ENCODE measurements at places on chromosomes 3 and 15.

DNA sequence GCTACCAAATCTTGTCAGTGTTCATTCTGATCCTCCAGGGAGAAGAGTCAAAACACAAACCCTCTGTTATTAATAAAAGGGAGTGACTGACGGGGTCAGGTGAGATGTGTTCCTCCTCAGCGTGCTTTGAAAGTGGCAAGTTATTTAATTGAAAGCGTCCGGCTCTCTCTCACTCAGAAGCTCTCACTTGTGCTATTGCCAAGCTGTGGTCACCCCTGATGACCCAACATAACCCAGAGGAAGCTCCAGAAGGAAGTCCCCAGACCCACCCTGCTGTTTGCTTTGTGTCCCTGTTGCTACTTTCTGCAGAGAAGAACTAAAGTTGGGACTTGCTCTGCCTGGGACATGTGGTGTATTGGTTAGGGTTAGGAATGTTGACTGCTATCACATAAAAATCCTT lies 235.6 kb downstream of the EDEM1 start:
- DNase-seq, result no peak

GRCh38 chr3:170171563-170171962 lies 10.0 kb downstream of the PHC3 start:
- DNase-seq, result no peak

DNA sequence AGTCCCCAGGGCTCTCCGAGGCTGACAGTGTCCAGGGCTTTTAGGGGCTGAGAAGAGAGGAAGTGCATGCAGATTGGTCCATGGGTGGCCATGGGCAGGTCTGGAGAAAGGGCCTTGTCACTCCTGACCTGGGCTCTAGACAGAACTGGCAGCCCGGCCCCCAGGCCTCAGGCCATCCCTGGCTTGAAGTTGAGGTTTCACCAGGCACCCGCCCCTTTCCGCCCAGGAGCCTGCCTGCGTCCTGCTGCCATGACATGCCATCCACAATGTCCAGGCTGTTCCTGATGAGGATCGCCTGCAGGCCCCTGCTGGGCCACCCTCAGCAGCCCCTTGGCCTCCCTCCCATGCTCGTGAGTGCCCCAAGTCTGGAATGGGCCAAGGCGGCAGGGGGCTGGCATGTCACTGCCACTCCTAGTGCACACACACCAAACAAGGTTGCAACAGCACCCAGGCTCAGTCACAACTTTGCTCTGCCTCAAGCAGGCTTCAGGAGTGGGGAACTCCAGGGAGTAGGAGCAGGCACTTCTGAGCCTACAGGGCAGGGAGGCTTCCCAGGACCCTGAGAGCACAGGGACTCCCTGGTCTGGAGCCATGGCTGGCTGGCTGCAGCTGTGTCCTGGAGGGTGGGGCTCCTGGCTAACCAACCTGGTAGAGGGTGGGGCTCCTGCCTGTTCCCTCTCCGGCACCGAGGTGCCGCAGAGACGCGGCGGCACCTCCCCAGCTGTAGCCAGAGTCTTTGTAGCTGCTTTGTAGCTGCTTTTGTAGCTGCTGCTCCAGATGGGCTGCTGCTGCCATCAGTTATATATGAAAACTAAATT lies 1457.1 kb upstream of the GBE1 start:
- no peak for DNase-seq

DNA sequence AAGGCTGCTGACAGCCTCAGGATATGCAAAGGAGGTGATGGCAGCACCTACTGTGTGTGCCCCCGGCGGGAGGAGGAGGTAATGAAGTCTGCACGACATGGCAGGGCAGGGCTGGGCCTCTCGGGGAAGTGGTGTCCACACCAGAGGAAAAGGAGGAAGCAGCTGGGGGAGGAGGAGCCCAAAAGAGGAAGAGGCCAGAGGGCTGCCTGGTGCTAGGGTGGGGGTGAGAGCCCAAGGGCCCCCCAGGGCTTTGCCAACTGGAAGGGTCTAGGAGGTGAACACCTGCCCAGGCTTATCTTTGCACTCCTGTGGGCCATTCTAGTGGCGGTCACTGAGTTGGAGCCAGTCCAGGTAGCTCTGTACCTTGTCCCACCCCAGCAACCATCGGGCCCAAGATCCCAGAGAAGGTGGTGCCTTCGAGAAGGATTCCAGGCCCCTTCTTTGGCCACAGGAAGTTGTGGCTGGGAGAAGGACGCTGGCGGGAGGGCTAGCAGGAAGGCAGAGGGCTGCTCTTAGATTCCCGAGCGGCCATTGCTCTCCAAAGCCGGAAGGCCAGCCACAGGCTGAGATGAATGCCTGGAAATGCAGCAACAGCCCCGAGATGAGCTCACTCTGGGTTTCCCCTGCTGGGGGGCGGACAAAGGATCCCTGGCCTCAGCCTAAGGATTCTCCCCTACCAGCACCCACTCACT lies 7.0 kb downstream of the GNAI2 start:
- no peak for DNase-seq

GRCh38 chr15:73822998-73823397 lies 50.4 kb upstream of the TBC1D21 start:
- no peak for DNase-seq

- DNase-seq, result no peak
Observed at GRCh38 chr15:77021803-77022381, 27.0 kb downstream of the PSTPIP1 start.

DNA sequence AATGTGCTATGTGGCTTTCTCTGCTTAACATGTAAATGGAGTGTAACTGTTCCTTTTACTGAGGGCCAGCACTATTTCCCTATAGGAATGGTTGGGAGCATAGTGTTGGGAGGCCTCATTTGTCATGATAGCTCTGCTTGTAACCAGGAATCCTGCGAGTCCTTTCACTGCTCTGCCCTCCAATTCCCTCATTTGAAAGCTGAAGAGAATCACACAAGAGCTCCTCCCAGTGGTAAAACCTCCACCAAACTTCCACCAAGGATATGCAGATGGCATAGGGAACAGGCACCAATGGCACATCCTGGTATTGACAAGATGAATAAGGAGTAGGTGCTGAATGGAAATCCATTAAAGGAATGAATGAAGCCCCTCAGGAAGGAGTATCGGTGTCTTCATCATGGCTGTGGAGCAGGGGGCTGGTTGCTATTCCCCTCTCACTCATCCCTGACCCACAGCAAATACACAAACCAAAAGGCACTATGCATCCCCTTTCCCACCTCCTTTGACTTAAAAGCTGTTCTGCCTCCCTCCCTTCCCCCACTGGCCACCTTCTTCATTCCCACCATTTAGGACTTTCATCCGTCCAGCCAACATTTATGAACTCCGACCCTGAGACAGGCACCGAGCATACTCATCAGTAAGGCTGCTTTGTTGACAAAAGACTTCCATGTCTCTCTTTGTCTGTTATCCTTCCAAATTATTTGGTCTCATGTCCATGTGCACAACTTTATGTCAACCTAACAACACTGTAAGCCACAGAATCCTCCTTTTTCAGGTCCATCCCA lies 560.8 kb downstream of the FOXP1 start:
- DNase-seq, result no peak

DNA sequence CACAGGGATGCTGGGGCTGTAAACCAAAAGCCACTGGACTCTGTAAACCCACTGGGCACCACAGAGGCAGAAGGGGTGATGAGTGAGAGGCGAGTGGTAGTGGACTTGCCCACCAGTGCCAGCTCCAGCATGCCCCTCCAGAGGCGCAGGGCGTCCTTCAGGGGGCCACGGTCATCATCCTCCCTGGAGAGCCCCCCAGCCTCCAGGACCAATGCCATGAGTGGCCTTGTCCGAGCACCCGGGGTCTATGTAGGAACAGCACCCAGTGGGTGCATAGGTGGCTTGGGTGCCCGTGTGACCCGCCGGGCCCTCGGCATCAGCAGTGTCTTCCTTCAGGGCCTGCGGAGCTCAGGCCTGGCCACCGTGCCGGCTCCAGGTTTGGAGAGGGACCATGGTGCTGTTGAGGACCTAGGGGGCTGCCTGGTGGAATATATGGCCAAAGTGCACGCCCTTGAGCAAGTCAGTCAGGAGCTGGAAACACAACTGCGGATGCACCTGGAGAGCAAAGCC lies at the start of gene BFSP2:
TSS of gene BFSP2 (plus strand) at position 51 of the 510 bp plus-strand sequence. CDS start at position 79, 28 bp downstream.
- no peak for DNase-seq

GRCh38 chr3:181487236-181487978 lies 224.3 kb upstream of the SOX2 start:
- no peak for DNase-seq

GRCh38 chr3:158267015-158267414 lies 157.1 kb downstream of the RSRC1 start:
- no peak for DNase-seq

- no peak for DNase-seq
Observed at GRCh38 chr15:60356832-60357231, 41.0 kb downstream of the ANXA2 start.

- no peak for DNase-seq
Observed at GRCh38 chr15:92934716-92935115, 34.6 kb downstream of the CHD2 start.

DNA sequence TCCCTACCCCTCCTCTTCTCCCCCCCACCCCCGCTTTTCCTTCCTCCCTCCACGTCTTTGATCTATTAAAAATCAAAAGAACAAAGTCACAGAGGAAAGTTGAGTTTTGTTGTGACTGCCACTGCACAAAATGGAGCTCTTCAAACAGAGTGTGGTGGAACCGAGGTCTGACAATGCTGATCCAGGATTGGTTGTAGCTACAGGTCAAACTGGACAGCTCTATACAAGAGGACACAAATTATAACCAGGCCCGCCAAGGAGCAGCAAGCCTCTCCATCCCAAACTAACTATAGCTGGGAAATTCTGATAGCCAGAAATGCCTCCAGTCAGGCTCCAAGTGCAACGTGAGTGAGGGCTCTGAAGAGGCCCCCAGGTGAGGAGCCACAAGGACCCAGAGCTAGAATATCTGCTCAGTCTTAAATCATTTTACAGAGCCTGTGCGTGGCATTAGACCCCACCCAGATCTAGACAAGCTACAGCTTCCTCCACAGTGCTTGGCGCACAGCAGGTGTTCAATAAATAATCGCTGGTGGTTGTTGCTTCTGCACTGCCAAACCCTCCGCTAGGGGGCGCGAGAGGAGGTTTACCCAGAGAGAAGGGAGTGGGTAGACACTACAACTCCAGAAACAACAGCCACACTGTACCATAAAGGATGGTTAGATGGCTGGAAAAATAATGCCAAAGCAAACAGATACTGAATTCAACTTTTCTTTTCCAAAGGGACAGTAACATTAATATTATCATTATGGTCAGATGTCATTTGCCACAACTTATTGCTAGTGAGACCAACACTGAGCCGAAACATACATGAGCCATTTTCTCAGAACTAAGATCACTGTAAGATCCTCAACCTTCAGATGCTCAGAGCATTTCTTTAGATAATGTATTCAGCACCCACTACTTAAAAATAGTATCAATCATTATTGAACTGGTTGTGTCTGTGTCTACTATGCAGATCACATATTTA lies 44.6 kb downstream of the ZIC4 start:
- no peak for DNase-seq

DNA sequence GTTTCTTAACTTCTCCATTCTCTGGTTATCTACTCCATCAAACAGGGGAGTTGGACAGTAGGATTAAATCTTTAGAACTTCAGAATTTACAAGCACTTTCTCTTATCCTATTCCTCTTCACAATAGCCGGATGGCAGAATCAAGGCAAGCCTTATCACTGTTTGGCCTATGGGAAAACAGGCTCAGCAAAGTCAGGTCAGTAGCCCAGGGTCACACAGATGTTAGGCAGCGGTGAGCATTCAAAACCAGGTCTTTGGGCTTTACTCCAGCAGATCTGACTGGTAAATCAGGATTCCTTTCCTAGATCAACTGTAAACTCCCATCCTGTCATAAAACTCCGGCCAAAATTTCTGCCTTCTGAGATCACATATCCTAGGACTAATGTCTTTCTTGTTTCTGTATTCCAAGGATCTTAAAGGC lies 258.4 kb downstream of the OPA1 start:
- DNase-seq, result no peak
